ENCODE measurements at places on chromosomes 16 and 17.

DNA sequence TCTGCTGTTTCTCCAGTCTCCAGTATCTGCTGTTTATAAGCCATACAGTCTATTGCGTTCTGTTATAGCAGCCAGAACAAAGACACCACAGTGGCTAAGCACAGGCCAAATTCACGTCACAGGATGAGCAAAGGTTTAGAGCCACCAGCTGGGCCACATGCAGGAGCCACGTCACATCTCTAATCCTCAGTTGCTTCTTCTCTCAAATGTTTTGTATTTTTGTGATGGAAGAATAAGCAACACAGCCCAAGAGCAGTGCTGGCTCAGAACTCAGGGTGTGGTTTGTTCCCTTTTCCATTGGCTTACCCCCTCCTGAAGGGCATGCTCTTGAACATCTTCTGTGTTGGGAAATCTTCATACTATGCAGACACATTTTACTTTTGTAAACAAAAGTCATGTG is 309.4 kb upstream of the CDH5 start:
- no peak for DNase-seq

GRCh38 chr16:15942931-15943690 is 6.3 kb upstream of the ABCC1 start:
- no peak for DNase-seq

DNA sequence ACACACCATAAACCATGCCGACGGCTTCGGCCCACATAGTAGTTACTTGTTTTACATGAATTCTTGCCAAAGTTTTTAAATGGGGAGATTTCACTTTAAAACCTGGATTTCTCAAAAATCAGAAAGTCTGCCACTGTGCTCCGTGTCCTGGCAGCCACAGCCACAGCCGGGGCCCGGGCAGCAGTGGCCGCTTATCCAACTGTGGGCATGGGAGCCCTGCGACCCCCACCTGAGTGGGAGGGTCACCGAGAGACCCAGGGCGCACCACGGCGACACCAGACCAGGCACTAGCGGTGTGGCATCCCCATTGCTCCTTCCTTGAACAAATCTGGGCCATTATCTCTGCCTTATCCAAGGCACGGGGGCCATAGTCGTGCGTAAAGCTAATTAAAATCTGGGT is 30.0 kb downstream of the ZNF469 start:
- DNase-seq: no peak

DNA sequence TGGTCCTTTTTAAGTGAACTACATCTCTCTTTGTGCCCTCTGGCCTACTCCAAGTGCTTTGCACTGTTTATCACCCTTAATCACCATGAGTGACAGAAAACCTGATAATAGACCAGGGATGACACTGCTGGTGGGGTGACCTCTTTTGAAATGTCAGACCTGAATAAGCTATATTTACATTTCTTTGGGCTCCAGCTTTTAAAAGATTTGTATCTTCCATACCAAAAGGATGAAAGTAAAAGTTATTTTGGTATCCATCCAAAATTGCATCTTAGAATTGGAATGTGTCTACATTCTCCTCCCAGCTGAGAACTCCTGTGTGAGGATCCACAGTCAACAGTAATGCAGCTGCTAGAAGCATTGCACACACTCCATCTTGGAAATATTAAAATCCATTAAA is 370.0 kb downstream of the CDH11 start:
- no peak for DNase-seq

GRCh38 chr17:73476890-73477350 is 165.1 kb upstream of the CDC42EP4 start:
- DNase-seq: peak; percentile 19

GRCh38 chr17:77774182-77774581 is 184.3 kb upstream of the TNRC6C start:
- DNase-seq: no peak

GRCh38 chr17:39143552-39144093 is 7.8 kb downstream of the PLXDC1 start:
- DNase-seq: no peak

DNA sequence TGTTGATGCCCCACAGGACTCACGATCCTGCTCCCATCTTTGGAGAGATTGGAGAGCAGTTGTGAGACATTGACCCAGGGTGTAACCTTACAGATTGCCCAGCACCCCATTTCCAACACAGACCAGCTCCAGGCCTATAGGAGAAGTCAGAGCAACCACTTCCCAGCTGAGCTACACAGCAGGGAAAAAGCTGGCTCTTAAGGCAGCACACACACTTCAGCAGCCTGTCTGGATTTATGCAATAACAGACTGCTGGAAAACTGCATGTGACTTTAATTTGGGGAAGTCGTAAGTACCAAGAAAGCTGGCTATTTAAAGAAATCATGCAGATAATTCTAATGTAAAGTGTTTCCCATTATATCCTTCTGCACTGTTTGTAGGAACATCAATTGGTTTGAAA is 30.8 kb downstream of the NOG start:
- no peak for DNase-seq

DNA sequence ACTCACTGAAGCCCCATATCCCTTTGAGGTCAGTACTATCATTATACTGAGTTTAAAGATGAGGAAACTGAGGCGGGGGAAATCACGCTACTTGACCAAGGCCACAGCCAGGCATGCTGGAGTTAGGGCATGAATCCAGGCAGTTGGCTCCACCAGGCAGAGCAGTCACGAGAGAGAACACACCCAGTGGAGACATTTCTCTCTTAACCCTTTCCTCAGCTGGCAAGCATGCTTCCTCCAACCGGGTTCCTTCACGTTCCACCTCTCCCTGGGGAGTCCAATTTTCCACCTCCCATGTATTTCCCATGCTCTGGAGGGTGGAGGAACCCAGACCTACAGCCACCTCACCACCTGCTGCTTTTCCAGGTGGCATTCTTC is 32.8 kb downstream of the VAC14 start:
- no peak for DNase-seq

- DNase-seq: no peak
These were observed at the start of gene PIK3R6 for GRCh38 chr17:8867361-8867981. Gene PIK3R6, minus strand, starts transcription at chr17:8867674. Its CDS starts 17,880 bp downstream, at chr17:8849794.

- no peak for DNase-seq
These were observed 154.5 kb downstream of the CBLN1 start for GRCh38 chr16:49127103-49127502.

- no peak for DNase-seq
These were observed 203.3 kb downstream of the ZNF423 start for GRCh38 chr16:49652456-49653172.

- DNase-seq: no peak
These were observed 22.7 kb downstream of the TRPV3 start for GRCh38 chr17:3534881-3535252.

DNA sequence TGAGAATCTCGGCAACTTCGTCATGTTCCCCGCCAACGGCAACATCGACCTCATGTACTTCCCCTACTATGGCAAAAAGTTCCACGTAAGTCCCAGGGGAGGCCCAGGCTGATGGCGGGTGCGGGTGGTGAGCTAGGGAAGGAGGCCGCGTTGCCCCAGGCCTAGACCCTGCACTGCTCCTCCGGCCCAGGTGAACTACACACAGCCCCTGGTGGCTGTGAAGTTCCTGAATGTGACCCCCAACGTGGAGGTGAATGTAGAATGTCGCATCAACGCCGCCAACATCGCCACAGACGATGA is 4.8 kb downstream of the ATP1B2 start:
- DNase-seq: no peak

DNA sequence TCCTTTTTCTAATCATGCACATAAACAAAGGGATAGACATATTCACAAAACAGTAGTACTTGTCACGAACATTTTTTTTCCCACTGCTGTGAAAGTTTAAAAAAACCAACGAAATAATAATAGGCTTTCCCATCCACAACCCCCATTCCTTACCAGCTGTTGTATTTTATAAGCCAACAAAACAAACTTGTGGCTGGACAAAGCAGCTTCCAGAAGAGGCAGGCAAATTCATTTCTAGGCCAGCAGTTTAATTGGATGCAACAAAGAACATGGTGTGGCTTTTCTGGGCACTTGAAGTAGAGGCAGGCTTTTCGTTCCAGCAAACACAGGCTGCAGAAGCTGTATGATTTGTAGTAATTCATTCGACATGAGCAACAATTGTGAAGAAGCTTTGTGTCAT is 56.0 kb upstream of the FAM20A start:
- DNase-seq: no peak

GRCh38 chr16:85526185-85526974 is 86.7 kb upstream of the GSE1 start:
- DNase-seq: no peak
